Effector CD4-positive, alpha-beta T cell (primary cell): ENCODE measurements at places on chromosomes 3 and 15.

- no peak for DNase-seq
Measured at GRCh38 chr3:33658621-33658990, 59.4 kb downstream of the CLASP2 start.

DNA sequence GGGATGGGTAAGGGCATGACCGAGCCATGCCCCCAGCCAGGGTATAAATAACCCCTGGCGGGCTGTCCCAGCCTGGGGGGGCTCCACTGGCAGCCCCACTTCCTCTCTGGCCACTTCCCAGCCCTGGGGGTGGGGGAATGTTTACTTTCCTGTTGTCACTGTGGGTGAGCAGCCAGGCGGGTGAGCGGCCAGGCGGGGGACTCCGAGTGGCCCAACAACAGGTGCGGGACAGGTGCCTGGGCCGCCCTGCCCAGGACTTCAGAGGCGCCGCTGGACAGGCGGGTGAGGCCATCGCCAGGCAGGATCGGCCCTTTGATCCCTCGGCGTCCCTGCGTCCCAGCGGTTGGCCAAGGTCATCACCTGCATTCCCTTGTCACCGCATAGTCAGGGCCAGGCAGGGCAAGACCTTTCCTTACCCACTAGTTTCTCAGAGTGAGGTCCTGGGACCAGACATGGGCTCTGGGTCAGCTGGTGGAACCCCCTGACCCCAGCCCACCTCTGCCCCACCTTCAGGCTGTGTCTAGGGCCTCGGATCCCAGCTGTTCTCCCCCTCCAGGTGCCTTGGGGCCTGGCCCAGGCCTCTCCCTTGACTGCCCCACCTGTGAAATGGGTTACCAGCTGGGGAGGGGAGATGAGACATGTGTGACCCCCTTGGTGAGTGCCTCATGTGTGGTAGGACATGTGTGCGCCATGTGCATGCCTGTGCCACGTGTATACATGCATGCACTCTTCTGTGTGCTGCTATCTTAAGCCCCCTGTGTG, 16.6 kb downstream of the SEMA3F start:
- DNase-seq = no peak

GRCh38 chr15:72197460-72198355, at the start of gene GRAMD2A:
TSS of gene GRAMD2A (minus strand) at chr15:72197787.
- DNase-seq = no peak

- DNase-seq = no peak
Measured at GRCh38 chr3:155001289-155002010, 78.7 kb upstream of the MME start.

DNA sequence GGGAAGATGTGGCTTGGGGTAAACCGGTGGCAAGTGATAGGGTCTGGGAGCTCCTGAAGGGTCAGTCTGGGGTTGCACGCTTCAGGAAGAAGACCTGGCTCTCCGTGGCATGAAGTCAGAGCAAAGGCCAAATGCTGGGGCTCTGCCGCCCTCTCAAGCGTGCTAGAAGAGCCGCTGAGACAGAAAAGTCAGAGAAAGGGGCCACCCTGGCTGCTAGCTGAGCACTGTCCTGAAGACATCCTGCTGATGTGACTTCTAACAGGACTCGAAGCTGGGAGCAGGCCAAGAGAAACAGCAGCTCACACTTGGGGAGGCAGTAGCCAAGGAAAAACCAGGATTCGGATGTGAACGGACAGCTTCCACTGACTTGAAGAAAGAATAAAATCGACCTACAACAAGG, 270.4 kb downstream of the OCA2 start:
- DNase-seq = no peak

GRCh38 chr3:178099862-178100261, 436.4 kb upstream of the KCNMB2 start:
- no peak for DNase-seq

GRCh38 chr3:108907194-108907593, 46.5 kb downstream of the GUCA1C start:
- DNase-seq = no peak

- DNase-seq = no peak
Measured at GRCh38 chr3:131328721-131329120, 52.9 kb upstream of the NUDT16 start.

DNA sequence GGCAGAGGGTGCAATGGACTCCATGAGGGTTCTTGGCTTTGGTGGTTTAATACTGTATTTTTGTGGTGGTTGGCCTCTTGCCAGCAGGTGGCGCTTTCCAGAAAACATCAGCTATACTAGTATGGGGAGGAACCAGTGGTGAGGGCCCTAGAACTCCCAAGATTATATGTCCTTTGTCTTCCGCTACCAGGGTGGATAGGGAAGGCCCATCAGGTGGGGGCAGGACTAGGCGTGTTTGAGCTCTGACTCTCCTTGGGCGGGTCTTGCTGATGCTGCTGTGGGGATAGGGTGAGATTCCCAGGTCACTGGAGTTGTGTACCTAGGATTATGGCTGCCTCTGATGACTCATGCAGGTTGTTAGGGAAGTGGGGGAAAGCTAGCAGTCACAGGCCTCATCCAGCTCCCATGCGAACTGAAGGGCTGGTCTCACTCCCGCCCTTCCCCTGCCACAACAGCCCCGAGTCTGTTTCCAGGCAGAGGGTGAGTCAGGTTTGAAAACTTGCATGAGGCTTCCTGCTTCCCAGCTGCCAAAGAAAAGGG, 357.7 kb downstream of the OTOL1 start:
- no peak for DNase-seq
